ENCODE measurements at places on chromosomes 6 and 20.

DNA sequence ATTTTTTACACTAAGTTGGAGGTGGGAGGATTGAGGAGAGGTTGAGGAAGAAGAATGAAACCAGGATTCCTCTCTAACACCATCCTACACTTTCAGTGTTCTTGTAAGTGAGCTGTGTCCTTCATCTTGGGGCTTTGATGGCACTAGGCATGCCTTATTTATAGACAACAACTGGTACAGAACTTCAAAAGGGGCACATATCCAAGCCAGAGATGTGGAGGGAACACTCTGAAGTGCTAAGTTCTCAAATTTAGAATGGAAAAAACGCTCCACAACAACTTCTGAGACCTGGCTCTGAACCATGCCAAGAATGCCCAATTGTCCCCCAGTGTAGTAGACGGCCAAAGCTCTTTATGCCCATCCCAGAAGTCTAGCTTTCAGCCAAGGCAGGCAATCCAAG, 16.2 kb upstream of the PKHD1 start:
- no peak for DNase-seq

DNA sequence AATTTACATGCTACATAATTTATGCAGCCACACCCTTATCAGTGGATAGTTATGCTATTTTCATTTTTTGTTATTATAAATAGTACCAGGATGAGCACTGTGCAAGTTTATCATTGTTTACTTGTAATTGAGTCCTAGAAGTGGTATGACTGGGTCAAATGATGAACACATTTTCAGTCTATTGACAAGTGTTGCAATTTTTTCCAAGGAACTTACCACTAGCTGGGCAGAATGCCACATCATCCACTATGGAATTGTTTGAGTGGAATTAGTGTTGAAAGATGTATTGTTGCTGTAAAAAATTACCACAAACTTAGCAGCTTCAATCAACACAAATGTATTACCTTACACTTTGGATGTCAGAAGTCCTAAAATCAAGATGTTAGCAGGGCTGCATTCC, 38.1 kb upstream of the OPN5 start:
- no peak for DNase-seq

- DNase-seq = no peak
Measured at GRCh38 chr6:113488812-113489685, 368.1 kb upstream of the MARCKS start.

- DNase-seq = peak; percentile 51
Measured at GRCh38 chr6:47004463-47004862, 37.7 kb downstream of the ADGRF1 start.

DNA sequence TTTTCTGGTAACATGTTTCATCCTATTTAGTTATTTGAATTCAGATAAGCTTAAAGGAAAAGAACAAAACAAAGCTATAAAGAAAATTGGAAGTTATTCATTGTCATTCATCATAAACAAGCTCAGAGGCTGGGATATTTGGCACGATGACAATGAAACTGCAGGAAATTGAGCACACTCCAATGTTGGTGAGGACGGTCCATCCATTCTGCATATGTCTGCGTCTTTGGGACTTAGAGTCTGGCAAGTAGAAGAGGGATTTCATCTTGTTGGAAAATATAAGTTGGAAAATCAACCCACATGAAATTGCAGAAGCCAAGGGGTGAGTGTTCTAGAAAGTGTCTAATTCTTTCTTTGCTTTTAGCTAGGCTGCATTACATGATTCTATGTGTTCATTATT, 78.4 kb downstream of the HDGFL1 start:
- DNase-seq = no peak

DNA sequence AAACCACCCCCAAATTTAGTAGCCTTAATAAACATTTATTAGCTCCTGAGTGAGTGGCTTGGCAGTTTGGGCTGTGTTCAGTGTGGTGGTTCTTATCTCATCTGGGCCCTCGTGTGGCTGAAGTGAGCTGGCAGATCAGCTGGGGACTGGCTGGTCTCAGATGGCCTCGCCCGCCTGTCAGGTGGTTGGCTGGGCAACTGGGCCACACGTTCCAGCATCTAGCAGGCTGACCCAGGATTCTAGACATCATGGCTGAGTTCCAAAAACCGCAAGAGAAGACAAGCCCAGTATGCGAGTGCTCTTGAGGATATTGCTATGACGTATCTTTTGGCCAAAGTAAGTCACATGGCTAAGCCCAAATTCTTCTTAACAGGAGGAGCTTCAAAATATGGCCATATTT, 28.9 kb downstream of the EIF2S2 start:
- no peak for DNase-seq

GRCh38 chr6:138688580-138688979, 85.0 kb upstream of the CCDC28A start:
- DNase-seq = no peak

GRCh38 chr6:46104209-46104608, 25.6 kb upstream of the ENPP4 start:
- no peak for DNase-seq

GRCh38 chr6:30897882-30898281, 10.1 kb upstream of the GTF2H4 start:
- DNase-seq = no peak

DNA sequence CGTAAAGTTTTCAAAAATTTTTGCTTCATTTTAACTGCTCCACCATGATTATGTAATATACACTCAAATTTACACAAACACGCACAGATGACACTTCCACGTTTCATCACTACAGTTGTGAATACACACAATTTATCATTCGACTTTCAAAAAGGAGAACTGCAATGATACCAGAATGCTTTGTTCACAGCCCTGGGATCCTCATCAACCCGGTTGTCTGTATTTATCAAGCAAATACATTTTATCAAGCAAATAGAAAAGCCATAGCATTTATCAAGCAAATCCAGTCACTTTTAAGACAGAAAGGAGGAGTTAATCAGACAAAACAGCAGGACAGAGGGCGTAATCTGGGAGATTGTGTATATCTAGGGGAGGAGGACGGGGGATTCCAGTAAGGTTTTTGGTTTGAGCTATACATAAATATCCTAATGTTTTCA, 20.3 kb upstream of the ABT1 start:
- DNase-seq = no peak

DNA sequence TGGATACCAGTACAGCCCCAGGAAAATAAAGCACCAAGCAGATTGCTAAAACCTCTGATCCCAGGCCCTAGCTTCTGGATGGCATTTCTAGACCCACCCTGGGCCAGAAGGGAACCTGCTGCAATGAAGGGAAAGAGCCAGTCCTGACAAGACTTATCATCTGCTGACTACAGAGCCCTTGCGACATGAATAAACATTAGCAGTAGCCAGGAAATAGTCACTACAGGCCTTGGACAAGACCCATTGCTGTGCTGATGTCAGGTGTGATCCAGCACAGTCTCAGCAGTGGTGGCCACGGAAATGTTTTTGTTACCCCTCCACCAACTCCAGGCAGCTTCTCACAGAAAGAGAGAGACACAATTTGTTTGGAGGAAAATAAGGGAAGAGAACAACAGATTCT, 399.3 kb downstream of the HAO1 start:
- DNase-seq = no peak

- no peak for DNase-seq
Measured at GRCh38 chr6:166600931-166601330, 14.5 kb upstream of the RAMACL start.

- no peak for DNase-seq
Measured at GRCh38 chr6:143427109-143427817, 23.2 kb downstream of the ADAT2 start.

DNA sequence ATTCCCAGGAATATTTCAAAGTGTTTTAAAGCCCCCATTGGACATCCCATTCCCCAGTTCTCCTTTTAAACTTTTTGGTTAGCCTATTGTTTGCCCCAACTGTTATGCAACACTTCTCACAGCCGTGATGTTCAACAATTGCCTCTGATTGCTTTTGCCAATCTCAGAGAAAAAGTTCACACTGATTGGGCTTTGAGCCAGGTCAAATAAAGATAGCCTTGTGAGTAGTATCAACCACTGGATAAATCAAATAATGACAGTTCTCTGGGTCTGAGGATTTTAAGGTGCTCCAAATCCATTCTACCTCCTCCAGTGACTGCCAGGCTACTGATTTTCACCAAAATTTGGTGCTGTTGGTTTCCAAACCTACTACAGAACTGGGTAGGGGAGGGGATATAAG, 19.1 kb upstream of the NOP56 start:
- DNase-seq = no peak

GRCh38 chr6:68679399-68679798, 44.3 kb downstream of the ADGRB3 start:
- no peak for DNase-seq

DNA sequence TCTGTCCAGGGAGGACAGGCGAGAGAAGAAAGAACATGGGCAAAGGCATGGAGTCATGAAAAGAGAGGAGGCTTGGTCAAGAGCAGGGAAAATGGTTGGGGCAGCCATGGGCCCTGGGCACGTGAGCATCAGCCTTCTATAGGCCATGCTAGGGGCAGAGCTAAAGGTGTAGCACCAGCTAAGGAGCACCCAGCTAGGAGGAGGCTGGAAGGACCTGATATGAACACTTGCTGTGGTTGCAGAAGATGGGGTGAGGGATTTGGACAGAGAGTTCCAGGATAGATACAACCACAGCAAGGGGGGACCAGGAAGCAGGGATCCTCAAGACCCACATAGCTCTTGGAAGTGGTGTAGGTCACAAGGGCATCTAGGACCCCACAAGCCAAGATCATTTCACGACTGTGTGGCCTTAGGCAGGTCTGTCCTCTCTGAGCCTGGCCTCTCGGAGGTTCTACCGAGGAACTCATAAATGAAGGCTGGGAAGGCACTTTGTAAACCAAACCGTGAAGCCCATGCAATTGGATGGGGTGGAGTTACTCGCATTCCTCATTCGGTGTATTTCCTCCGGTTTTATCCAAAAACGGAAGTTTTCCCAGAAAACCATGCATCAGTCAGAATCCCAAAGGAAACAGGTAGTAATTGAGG, 74.0 kb upstream of the TOP1 start:
- no peak for DNase-seq

- no peak for DNase-seq
Measured at GRCh38 chr6:96940322-96940721, 15.8 kb downstream of the KLHL32 start.

DNA sequence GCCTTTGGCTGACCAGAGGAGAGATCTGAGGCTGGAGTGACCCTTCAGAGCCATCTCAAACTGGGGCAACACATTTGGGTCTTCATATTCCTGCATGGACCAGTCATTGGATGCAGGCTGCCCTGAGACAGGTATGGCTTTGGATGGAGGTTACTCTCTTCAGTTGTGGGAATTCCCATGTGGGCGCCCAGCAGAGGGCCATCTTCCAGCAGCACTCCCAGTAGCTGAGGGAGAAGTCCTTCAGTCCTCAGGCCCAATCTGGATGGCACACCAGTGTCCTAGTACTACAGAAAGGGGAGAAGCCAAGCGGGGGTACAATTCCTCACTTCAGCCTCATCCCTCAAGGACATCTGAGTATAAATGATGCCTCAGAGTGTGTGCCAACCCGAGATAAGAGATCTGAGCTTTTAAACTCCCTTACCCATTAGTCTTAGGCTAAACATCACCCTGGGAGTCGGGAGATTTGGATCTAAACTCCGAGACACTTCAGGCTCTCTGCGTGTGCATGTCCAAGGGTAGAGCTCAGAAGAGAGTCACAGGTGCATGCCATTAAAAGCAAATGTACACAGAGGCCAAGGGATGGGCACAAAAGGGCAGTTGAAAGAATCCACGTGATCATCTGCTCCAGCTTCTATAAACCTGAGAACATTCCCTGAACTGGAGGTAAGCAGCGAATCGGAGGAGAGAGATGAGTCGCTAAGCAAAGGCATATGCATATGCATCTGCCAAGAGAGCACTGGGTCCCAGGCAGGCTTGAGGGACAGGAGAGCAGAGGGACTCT, 204.6 kb downstream of the CD83 start:
- no peak for DNase-seq

DNA sequence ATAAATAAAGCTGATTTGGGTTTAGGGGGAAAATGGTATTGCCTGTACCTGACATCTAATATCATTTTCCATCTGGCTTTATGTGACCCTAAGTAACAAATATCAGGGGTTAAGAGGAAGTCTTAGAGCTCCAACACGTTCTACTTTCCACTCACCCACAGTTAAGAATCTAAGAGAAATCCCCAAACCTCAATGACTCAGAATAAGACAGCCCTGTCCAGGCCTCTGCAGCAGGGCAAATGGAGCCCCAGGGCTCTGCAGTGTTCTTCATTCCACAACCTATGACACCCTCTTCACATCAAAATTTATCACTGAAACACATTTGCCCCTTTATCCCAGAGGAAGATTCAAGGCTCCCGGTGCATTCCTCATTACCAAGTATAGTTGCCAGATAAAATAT, 20.3 kb upstream of the TENT5A start:
- peak; percentile 91 for DNase-seq

- DNase-seq = no peak
Measured at GRCh38 chr20:11849976-11850670, 67.6 kb upstream of the BTBD3 start.

DNA sequence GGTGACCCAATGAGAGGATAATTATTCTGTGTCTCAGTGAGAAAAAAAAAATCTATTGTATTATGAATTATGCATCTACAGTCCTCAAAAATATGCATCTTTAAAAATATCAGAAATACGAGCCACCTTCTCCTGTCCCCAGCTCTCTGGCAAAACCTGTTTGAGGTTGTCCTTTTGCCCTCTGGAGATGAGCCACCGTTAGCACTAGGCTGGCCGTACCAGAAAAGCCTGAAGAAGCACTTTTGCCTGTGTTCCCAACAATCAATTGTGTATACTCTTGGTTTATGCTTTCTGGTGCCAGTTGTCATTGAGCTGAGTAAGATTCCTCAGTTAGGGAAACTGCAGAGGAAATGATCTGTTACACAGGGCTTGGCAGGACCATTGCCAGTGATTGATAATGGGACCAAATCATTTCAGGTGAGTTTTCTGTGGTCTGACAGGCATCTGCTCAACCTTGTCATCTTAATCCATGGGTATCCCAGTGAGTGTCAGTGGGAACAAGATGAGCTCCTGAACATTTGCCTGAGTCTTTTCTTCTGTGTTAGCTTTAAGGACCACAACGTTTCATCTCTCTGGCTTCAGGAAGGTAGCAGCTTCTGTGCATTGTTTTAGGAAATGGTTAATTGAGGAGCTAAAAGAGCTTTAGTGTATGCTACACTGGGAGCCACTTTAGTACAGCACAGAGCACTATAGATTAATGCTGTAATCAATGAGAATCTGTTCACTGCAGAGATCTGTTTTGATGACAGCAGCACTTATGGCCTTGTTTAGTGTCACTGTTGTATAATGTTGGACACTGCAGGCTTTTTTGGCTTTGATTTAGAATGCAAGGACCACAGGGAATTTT, 330.1 kb downstream of the RIMS1 start:
- no peak for DNase-seq

- DNase-seq = no peak
Measured at GRCh38 chr6:106113256-106113959, 27.3 kb downstream of the PRDM1 start.

DNA sequence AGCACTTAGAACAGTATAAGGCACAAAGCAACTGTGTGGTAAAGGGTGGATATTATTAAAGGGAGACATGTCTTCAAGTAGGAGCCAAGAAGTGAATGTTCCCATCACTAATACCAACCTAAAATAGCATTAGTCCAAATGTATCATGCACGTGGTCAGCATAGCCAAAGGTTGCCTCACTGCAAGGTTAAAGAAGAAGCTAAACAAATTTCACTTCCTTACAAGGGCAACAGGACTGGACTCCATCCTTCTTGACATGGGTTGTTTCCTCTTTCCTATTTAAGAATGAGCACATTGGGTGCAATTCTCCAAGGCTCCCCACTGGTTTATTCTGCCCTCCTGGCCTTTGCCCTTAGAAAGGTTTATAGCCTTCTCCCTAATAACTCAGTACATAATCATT, 186.7 kb downstream of the PHACTR1 start:
- DNase-seq = no peak

- DNase-seq = no peak
Measured at GRCh38 chr20:45892828-45893500, 1.8 kb downstream of the CTSA start.

GRCh38 chr6:168643401-168643800, 202.4 kb downstream of the SMOC2 start:
- DNase-seq = no peak
